ENCODE measurements at places on chromosomes 1 and 21.

DNA sequence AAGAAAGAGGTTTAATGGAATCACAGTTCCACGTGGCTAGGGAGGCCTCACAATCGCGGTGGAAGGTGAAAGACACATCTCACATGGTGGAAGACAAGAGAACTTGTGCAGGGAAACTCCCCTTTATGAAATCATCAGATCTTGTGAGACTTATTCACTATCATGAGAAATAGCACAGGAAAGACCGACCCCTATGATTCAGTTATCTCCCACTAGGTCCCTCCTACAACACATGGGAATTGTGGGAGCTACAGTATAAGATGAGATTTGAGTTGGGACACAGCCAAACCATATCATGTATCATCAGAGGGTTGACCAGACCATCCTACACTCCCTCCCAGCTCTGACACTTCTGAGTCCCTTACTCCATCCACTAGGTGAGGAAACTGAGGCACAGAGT, 143.9 kb upstream of the KLHDC7A start:
- DNase-seq, result peak; percentile 63

GRCh38 chr21:25639551-25640201, 618 bp downstream of the JAM2 start:
- peak; percentile 33 for DNase-seq

DNA sequence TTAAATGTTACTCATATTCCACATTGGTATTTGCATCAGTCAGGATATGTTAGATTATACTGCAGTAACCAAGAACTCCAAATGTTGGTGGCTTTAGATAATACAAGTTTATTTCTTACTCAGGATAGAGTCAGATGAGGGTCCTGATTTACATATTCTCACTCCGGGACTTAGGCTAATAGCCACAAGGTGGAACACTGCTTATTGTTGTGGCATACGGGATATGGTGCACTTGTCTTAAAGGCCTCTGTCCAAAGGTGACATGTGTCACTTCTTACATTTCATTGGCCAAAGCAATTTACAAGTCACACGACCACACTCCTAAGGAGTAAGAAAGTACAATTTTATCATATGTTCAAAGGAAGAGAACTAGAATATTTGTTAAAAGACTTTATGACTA, 28.5 kb upstream of the ACADM start:
- no peak for DNase-seq

DNA sequence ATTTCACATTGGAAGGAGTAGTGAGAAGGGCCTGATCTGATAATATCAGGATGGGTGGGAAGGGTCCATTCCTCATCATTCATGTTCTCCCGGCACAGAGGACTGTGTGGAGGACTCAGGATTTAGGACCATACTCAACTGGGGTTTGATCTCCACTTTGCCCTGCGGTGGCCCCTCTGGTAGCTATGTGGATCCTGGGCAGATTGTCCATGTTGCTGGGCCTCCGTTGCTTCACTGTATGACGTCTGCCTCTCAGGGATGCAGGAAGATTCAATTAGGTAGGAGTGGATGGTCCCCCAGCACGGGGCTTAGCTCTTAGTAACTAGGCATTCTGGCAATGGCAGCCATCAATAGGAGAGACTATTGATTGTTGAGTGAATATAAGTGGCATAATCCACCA, 2.3 kb downstream of the ETS2 start:
- no peak for DNase-seq

- DNase-seq, result peak; percentile 79
These were observed 6.9 kb downstream of the PINK1 start for GRCh38 chr1:20640183-20640597.

DNA sequence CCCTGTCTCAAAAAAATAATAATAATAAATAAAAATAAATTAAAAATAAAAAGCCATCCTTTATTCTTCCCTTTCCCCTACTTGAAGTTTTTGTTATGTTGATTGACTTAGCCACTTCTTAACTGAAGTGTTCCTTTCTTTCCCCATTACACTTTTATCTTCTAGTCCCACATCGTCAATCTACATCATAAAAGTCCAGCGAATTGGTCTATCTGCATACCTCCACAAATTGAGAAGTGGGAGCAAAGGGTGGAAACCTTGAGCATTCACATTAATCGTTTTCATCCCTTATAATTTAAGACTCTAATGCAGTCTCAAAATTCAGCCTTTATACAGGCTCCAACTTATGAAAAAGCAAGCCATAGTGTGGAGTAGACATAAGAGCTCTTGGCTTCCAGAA, 6.5 kb upstream of the ZYG11A start:
- no peak for DNase-seq

DNA sequence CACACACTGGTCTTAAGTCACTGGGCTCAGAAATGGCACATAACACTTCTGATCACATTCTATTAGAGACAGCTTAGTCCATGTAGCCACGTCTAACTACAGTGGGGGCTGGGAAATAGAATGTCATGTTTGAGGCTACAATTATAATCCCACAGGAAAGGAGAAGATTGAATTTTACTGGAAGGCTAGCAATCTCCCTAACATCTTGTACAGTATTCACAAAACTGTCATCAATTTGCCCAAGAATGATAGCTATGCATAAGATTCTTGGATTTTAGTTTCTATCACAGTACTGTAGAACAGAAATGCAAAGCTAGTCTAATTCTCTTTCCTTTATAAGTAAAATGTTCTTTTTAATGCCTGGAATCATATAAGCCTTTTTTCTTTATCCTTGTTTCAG, 12.7 kb upstream of the ZMYM6 start:
- no peak for DNase-seq

DNA sequence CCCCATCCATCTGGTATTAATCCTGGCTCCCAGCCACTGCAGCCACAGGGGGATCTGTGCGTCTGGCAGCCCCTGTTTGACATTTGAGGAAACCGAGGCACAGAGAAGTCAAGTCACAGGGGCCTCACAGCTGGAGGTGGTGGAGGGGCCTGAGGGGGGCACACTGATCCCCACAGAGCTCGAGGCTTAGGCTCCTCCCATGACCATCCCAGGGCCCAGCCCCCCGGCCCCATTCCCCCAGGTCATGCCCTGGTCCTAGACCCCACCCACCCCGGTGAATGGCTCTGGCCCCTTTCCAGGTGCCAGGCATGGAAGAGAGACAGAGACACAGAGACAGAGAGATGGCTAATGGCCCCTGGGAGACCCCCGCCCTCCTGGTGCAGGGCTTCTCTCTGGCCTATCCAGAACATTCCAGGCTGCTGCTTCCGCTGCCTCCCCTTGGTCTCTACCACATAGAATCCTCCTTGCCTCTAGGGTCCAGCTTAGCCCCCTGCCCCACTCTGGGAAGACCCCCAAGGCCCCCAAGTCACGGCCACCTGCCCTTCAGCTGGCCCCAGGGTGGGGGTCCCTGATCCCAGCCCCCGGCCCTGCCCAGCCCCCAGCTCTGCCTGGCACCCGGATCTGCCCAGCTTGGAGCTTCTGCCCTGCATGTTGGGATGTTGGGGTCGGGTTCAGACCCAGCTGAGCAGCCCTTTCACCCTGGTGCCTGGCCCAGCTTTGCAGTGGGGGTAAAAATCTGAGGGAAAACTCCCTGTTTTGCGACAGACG, 29.2 kb upstream of the LRRC3 start:
- no peak for DNase-seq

DNA sequence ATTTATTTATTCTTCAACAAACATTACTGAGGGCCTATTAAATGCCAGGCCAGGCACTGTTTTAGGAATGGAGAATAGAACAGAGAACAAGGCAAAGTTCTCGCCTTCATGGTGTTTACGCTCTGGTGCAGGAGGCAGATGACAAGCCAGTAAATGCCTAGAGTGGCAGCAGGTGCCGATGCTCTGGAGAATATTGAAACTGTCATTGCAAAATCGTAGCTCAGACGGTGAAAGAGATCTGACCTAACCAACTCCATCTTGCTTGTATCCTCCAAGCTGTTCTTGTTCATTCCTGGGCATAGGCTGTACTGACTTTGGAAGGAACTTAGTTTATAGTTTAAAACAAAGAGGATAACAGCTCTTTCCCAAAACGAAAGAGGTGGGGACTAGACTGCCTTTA, 13.5 kb upstream of the ENO1 start:
- DNase-seq, result no peak

GRCh38 chr1:6869545-6869944, 84.3 kb downstream of the CAMTA1 start:
- no peak for DNase-seq

DNA sequence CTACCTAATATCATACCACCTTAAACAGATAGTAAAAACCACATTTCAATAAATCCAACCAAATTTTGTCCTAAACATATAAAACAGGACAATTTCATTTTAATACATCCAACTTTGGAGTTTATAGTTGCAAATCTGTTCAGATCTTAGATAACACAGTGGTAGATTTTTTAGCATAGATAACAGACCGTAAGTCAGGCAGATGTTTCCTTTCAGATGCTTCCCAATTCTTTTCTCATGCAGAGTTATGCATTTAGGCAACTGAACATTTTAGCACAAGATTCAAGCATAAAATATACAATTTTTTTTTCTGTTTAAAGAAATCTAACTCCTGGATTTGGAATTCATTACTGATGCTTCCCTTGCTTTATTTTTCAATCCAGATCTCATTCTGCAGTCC, 156.5 kb upstream of the ZNHIT6 start:
- DNase-seq, result no peak

GRCh38 chr1:55635856-55636255, 420.7 kb upstream of the USP24 start:
- no peak for DNase-seq

DNA sequence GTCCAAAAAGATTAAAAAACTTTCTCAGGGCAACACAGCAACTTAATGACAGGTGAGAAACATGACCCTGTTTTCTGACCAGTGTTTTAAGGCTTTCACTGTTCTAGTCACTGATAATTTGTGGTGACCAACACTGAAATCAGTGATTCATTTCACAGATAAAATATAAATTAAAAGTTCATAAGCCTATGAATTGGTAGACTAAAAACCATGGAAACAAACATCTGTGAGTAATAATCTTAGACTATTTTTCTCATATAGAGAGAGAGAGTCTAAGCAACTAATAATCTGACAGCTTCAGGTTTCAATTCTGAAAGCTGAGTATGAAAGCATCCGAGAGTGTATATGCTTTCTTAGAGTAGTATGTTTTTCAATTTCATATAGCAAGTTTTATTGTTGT, 536.9 kb downstream of the ADGRL2 start:
- no peak for DNase-seq

GRCh38 chr1:151593730-151594129, 18.1 kb upstream of the SNX27 start:
- no peak for DNase-seq

DNA sequence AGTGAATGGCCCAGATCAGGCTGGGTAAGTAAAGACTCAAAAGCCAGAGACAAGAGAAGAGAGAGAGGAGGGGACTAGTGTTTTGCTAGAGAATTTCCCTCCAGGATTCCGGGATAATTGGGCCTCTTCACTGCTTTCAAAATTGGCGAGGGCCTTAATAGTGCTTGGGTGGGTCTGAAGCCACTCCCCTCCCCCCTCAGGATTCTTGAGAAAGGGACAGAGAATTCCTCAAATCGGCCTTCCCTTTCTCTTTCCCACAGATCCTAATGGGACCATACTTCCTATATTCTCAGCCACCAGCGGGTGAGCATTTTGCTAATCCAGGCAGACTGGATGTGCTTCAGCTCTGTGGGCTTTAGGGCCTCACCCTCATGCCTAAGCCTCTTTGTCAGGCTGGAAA, 11.9 kb downstream of the SFN start:
- no peak for DNase-seq

- DNase-seq, result peak; percentile 66
These were observed 233.1 kb upstream of the VAMP3 start for GRCh38 chr1:7538033-7538432.

GRCh38 chr1:221164951-221165838, 286.0 kb downstream of the HLX start:
- DNase-seq, result no peak

DNA sequence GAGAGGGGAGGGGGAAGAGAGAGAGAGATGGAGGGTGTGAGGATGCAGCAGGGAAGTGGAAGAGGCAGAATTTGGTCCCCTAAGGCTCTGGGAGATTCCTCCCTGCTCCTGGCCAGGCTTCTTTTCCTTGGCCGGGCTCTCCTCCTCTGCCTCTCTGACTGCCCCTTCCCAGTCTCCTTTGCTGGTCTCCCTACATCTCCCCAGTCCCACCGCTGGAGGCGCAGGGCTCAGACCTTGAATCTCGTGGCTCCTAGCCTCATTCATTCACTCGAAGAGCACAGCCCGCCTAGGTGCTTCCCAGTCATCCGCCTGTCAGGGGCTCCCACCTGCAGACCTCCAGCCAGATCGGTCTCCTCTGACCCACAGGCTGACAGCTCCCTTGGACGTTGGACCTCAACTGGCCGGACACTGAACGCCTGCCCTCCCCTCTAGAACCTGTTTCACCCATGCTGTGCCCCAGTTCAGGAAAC, 76.5 kb downstream of the VWA5B1 start:
- no peak for DNase-seq

DNA sequence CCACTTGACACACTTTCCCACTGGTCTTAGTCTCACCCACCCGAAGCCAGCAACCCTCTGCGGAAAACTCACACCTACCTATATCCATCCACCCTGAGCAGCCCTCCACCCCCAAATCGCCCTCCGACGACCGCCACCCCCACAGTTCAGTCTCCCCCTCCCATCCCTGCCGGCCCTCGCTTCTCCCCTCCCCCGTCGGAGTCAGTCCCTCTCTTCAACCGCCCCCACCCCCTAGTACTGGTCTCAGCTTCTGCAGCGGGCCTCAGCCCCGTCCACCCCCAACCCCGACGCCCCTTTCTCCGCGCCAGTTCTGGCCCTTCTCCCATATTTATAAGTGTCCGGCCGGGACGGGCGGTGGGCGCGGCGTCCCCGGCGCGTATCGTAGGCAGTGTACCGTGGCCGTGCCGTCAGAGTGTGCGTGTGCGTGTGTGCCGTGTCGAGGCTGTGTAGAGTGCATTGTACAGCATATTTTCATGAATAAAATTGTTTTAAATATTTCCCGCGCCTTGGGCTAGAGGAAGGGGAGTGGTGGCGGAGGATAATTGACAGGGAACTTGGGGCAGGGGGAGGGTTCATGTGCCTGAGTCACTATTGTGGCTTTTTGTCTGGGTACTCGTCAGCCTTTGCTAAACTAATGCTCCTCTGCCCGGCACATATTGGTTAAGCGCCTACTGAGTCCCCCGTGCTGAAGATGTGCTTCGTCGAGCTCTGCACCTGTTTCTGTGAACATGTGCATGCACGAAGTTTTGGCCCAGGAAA, 22.0 kb downstream of the FOXO6 start:
- DNase-seq, result peak; percentile 66

DNA sequence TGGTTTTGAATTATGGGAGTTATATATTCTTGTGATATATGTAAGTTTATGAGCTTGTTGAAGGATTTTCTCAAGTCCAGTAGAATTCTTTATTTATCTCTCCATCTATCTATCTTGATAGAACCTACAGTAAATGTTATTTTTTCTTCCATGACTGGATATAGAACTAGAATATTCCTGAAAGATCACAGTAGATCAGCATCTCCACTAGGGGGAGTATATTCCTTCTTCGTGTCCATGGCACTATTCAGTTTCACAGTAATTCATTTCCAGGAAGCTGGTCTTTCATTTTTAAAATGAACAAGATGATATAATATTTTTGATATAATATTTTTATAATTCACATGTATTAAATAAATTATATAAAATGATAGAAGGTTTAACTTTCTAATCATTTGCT, 18.8 kb downstream of the TMPRSS15 start:
- DNase-seq, result peak; percentile 25

GRCh38 chr1:32863218-32863880, 7.4 kb downstream of the FNDC5 start:
- DNase-seq, result peak; percentile 63

GRCh38 chr1:102435483-102435882, 438.8 kb upstream of the OLFM3 start:
- no peak for DNase-seq
